Left renal pelvis (tissue), 4 donors: ENCODE measurements at places on chromosomes 3 and 15. TPM values are rescaled to one million over a fixed set of nuclear protein-coding genes. Genes with fewer than 3 reads are reported as not detected.

DNA sequence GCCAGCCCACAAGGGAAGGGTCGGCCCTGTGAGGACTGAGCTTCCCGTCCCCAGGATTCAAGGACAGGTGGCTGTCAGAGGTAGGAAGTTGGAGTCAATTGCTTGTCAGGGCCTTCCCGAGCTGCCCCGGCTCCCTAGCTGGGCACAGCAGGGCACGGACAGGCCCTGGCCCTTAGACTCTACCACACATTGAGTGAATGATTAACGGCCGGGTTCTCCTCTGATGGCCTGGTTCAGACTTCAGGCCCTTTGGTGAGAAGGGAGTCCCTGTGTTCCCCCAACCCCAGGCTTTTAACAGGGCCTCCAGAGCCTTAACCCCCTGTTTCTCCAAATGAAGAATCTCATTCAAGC lies 16.4 kb upstream of the FGD5 start:
- no peak for DNase-seq

DNA sequence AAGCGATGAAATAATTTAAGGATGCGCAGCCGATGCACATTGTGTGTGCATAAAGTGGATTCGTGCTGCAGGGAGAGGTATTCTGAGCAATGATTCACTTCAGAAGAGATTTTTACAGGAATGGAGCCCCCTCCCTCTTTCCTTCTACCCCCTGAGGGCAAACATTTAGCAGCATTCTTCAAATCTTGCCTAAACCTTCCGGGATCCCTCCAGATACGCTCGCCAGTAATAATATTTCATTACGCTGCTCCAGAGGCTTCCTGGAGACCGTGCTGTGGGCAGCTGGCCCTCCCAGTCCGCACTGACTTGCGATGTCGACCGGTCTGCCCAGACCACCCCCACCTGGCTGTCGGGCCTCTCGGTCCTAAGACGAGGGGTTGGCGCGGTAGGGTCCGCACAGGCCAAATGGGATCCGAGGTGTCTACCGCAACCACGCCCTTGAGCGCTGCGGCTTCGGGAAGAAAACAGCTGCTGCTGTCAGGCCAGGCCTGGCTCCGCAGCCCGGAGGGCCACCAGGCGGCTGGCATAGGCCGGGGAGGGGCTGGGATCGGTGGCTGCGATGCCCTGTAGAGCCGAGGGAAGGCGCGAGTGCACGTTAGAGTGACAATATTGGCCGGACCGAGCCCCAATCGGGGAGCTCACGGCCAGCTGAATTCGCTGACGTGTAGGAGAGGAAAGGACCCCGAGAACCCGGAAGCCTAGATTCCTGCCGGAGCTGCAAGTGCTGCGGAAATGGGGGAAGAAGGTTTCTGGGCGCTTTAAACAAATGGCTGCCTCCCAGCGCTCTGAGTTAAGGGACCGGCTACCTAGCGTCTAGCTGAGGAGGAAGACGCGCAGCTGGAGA lies 14.3 kb downstream of the ZIC4 start:
- no peak for DNase-seq

DNA sequence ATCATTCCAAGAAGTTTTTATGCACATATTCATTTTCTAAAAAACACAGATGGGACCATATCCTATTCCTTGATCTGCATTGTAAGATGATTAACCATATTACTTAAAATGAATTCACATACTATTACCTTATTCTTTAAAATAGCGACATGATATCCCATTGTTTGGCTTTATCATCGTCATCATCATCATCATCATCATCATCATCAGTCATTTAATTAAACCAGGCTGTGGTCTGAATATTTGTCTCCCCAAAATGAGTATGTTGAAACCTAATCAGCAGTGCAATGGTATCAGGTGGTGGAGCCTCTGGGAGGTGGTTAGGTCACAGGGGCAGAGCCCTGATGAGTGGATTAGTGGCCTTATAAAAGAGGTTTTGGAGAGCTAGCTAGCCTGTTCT lies 4.4 kb downstream of the TRAK1 start:
- no peak for DNase-seq

GRCh38 chr3:37621771-37622170 lies 239.9 kb upstream of the CTDSPL start:
- no peak for DNase-seq

- no peak for DNase-seq
Observed at GRCh38 chr3:140376136-140376889, 301.6 kb upstream of the TRIM42 start.

The MYO5C gene
- 19.3 TPM for polyA plus RNA-seq
